ENCODE measurements at places on chromosomes 6 and 20.
A peak's percentile ranks its signal among the peaks of the same experiment; 100 is the strongest.

GRCh38 chr6:133424359-133424758, 183.2 kb downstream of the EYA4 start:
- DNase-seq = no peak

DNA sequence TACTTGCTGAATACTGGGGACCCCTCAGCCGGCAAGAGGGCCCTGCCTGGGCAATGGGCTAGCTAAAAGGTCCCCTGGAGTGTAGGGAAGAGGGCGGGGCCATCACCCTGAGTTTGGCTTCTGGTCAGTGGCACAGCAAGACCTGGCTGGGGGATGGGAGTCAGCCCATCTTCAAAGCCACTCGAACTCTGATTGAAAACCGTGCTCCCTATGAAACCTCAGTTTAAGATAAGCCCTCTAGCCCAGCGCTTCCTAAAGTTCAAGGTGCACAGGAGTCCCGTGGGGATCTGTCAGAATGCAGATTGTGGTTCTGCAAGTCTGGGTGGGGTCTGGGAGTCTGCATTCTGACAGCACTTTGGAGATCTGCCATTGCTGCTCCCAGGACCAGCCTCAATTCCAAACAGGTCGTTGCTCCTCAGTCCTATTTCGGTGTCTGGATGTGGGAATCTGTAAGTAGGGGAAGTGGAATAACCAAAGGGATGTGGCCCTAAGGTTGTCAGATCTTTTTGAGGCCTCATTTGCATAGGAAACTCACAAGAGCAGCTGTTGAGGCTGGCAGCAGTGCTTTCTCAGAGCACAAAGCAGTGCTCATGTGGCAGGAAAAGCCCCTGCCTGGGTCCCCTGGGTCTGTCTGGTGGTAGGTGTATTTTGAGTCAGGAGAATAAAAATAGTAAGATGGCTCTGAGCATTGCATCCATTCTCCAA, 85.3 kb upstream of the SCP2D1 start:
- no peak for DNase-seq

- DNase-seq = no peak
Observed at GRCh38 chr6:44235269-44235668, 11.6 kb upstream of the HSP90AB1 start.

DNA sequence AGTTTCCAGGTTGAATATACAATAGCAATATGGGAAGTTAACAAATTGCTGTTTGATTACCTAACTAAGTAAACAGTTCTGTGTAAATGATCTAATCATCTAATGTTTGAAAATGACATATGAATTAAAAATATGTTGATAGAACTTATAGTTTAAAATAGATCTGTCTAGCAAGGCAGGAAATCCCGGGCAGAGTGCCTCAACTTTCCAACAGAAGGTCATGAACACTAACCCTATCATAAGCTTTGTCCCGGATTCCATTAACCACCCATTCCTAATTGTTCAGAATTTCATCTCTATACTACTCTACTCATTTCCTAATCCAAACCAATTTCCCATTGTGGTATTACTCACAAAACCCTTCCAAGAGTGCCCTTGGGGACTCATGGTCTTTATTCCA, 10.2 kb downstream of the TAAR1 start:
- DNase-seq = no peak

GRCh38 chr20:53706466-53707370, 113.1 kb upstream of the ZNF217 start:
- DNase-seq = no peak

- DNase-seq = no peak
Observed at GRCh38 chr20:16395366-16395765, 177.9 kb downstream of the KIF16B start.

DNA sequence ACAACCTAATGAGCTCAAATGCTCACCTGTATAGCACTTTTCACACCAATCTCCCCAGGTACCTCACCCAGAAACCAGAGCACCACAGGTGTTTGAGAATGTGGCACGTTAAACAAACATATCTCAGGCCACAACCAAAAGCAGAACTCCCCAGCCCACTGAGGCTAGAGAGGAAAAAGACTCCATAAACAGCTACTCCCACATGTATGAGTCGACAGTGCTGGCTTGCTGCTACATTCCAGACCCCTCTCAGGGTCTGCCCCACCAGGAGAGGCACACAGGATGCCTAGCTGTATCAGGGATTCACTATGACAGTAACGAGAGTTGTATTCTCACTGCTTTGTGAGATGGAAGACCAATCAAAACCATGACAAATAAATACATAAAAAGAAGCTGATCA, 242.6 kb upstream of the ARID1B start:
- no peak for DNase-seq

GRCh38 chr6:148817689-148818088, 70.9 kb downstream of the UST start:
- DNase-seq = no peak

GRCh38 chr6:88662653-88663174, 300.7 kb downstream of the RNGTT start:
- no peak for DNase-seq

- DNase-seq = no peak
Observed at GRCh38 chr6:42604150-42604549, 40.3 kb downstream of the UBR2 start.

GRCh38 chr20:33032555-33032954, 1.1 kb downstream of the BPIFB6 start:
- DNase-seq = no peak

- DNase-seq = no peak
Observed at GRCh38 chr20:40100261-40100660, 588.8 kb downstream of the MAFB start.

- DNase-seq = no peak
Observed at GRCh38 chr20:24208652-24209051, 220.1 kb upstream of the GGTLC1 start.

- DNase-seq = no peak
Observed at GRCh38 chr6:125120054-125120590, 33.5 kb upstream of the TPD52L1 start.

DNA sequence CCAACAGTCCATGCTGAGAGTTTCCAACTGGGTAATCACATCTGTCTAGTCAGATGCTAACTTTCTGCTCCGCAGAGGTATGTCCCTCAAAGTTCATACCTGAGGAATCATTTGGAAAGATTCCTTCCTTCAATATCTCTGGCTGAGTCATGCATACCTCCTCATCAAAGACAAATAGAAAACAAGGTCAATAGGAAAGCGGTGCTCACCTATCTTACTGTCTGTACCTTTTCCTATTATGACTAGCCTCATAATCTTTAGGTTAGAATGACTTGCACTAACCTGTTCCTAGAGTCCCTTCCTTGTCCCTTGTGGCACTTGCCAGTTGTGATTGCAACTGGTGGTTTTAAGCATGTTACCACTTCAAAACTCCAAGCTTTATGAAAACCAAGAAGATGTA, 78.2 kb upstream of the PTPRK start:
- no peak for DNase-seq

DNA sequence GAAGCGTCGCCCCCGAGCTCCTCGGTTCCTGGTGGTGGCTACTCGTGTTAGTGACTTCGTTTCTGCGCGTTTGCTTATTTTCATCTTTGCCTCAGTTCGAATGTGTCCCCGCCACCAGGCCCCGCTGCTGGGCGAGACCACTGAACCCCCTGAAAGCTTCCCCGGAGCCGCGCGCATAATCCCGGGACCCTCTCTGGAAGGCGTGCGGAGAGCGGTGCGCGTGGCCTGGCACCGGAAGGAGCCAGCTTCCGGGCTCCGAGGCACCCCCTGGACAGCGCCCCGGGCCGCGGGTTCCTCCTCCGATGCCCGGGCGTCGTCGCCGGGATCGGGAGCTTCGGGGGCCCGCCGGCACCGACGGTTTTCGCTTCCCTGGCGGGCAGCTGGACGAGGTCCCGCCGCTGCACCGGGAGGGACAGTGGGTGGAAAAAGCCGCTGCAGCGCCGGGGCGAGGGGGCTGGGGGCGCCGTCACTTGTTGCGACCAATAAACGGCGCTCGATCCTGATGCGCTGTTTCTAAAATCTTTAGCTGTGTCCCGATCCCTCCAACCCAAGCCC, 643 bp upstream of the SLC35D3 start:
- DNase-seq = no peak

DNA sequence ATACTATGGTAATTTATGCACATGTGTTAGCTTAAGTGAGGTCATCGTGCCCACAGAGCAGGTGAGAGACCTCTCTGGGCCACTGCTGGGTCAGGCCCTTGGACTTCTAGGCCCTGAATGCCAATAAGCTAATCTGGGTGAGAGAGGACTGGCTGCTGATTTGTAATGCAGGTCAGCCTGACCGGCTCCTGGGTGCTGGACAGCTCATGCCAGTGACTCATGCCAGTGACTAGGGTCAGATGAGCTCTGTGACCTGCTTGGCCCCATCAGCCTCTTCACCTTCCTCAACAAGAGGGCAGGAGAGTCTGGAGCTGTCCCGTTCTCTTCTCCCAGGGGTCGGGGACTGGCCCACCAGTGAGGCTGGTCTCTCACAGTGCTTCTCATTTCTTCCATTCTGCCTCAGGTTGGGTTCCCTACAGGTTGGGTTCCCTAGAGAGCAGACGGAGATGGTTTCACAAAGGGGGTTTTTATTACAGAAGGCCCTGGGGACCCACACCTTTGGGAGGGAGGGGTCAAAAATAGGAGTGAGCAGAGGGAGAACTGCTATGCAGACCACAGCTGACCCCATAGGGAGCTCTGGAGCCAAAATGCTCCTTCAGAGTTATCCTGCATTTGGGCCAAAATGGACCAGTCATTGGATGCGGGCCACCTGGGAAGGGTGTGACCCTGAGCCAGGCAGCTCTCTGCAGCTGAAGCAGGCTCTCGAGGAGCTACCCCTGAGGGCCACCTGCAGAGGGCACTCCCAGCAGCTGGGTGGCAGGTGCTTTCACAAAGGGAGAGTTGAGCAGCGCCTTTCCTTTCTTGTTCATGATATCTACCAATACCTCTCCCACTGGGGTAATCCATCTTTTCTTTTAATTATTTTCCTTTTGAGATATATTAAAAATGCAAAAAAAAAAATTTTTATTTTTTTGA, 2.2 kb upstream of the OXT start:
- DNase-seq = no peak

GRCh38 chr20:24481173-24481572, 11.7 kb downstream of the SYNDIG1 start:
- DNase-seq = no peak

DNA sequence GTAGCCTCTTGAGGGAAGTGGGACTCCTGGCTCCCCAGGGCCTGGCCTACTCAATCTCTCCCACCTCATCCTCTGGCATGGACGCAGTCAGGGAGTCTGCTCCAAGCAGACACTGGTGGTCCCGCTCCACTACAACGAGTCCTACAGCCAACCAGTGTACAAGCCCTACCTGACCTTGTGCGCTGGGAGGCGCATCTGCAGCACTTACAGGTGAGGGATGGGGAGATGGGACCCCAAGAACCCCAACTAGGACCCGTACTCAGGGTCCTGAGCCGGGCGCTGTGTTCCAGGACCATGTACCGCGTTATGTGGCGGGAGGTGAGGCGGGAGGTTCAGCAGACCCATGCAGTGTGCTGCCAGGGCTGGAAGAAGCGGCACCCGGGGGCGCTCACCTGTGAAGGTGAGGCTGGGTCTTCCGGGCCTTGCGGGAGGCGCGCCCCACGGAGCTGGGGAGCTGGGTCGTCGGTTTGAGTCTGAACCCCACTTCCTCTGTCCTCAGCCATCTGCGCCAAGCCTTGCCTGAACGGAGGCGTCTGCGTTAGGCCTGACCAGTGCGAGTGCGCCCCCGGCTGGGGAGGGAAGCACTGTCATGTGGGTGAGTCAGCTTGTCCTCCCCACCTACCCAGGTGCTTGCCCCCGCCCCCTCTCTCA, 2.1 kb downstream of the EGFL8 start:
- no peak for DNase-seq

GRCh38 chr6:106648651-106649308, 19.4 kb downstream of the QRSL1 start:
- no peak for DNase-seq

- peak; percentile 29 for DNase-seq
Observed at GRCh38 chr6:144036064-144036834, 28.2 kb upstream of the PLAGL1 start.

GRCh38 chr6:144259986-144260385, 25.1 kb upstream of the UTRN start:
- no peak for DNase-seq

GRCh38 chr20:17835934-17836300, 132.7 kb downstream of the SNX5 start:
- DNase-seq = no peak

DNA sequence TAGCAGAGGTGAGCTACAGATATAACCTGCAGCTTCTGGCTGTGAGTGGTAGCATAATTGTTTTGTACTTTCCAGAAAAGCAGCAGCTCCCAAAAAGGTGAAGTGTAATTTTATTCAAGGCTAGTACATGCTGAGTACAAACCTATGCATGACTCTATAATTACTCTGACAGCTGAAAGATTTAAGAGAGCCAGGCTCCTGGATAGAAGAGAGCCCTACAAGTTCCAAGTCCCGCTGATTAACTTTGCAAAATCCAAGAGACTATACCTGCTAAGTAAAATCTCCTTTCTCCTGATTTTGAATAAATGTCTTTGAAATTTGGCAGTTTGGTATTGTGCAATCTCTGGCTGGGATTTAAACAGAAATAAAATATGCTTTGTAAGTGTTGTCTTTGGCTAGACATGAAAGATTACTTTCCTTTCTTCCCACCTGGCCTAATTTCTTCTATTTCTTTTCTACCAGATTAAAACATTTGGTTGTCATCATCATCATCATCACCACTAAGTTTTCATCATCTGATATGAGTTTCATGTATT, 79.5 kb downstream of the CTNNBL1 start:
- DNase-seq = no peak

DNA sequence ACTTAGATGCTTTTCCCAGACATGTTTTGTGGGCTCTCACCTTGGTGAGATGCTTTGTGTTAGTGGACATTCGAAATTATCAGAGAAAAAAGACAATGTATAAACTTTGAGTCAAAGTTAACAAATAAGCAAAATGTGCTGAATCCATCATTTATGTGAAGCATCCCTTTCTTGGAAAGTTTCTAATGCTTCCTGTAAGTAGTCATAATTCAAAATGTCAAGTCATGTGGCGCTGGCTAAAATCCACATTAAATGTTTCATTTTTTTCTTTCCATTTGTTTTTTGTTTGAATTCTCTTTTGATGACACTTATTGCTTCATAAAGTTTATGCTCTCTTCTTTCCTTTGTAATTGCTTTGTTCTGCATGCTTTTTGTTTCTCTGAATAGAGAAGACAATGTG, 107.2 kb upstream of the CENPW start:
- no peak for DNase-seq

GRCh38 chr6:98037571-98037970, 754.6 kb upstream of the MMS22L start:
- DNase-seq = no peak

GRCh38 chr20:13274275-13274861, 53.3 kb downstream of the ISM1 start:
- DNase-seq = no peak

- no peak for DNase-seq
Observed at GRCh38 chr20:53926428-53927028, 143.9 kb downstream of the BCAS1 start.

- no peak for DNase-seq
Observed at GRCh38 chr6:108734271-108734922, 113.8 kb upstream of the ARMC2 start.
